ENCODE measurements at places on chromosomes 2 and 18.

GRCh38 chr18:3648641-3649040, 198.7 kb downstream of the TGIF1 start:
- no peak for DNase-seq

- DNase-seq: no peak
These were observed 83.1 kb upstream of the RBM44 start for GRCh38 chr2:237715459-237715947.

GRCh38 chr2:234372506-234372905, 124.4 kb downstream of the ARL4C start:
- no peak for DNase-seq

- peak; percentile 80 for DNase-seq
These were observed 28.8 kb upstream of the SLC40A1 start for GRCh38 chr2:189609423-189609816.

- peak; percentile 18 for DNase-seq
These were observed 110.2 kb downstream of the APOB start for GRCh38 chr2:20933714-20934113.

- no peak for DNase-seq
These were observed 29.1 kb upstream of the THSD7B start for GRCh38 chr2:136736236-136736635.

DNA sequence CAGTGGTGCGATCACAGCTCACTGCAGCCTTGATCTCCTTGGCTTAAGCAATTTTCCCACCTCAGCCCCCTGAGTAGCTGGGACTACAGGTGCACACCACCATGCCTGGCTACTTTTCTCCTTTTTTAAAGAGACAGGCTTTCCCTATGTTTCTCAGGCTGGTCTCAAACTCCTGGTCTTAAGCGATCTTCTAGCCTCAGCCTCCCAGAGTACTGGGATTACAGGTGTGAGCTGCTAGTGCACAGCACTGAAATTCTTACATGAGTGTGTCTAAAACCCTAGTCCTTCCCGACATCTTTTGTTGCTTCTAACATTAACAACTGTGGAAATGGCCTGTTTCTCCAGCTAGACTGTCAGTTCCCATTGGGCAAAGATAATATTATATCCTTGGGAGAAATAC, 2.9 kb downstream of the UGP2 start:
- DNase-seq: no peak

- DNase-seq: no peak
These were observed 26.8 kb downstream of the LAMA1 start for GRCh38 chr18:7090771-7091170.

GRCh38 chr2:200399046-200399445, 92.6 kb downstream of the SPATS2L start:
- DNase-seq: peak; percentile 74

DNA sequence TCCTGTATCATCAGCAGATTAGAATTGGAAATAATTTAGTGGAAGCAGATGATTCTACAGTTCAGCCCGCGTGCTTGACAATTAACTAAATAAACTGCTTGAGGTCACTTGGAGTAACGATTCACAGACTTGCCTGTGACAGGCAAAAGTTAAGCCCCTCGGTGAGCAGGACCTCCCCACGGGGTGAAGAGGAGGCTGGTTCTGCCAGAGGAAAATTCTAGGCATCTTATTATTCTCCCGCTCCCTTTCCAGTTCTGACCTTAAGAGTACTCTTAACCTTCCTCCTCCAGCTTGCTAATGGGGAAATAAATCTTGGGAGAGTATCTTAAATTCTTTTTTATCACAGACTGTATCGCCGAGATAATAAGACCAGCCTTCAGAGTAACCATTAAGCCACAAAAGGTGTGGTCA, 169.7 kb upstream of the SMAD2 start:
- no peak for DNase-seq

DNA sequence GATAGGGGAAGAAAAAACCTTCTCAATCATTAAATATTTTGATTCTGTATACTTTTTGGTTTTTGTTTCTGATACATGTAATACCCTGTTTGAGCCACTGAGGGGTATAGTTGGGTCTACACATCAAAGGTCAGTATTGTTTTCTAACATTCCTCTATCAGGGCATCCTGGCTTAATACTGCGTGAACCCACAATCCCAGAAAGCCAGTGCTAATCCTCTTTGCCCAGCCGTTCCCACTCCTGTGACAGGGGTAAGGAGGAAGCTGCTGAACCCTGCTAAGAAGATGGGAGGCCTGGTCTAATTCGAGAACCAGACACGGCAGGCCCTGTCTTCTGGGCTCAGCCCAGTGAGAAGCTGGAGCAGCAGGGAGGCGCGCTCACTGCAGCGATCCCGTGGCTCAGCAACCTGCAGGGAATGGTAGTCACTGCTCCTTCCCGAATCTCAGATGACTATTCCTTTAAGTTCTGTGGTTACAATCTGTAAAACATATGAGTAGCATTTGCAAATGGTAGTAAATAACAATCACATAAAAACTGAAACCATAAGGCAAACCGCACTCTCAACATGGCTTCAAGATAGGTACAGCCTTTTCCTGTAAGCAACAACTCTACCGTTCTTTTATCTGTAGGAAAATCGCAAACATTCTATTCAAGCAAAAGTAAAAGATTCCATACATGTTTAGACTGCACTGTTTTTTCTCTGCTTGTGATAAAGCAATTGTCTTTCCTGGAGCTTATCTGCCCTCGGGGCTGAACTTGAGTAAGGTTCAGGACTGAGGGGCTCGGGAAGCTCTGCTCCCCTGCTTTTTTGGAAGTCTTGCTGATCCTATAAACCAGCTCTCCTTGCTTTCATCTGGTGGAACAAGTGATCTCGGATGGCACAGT, 87.0 kb downstream of the EPB41L3 start:
- peak; percentile 68 for DNase-seq

DNA sequence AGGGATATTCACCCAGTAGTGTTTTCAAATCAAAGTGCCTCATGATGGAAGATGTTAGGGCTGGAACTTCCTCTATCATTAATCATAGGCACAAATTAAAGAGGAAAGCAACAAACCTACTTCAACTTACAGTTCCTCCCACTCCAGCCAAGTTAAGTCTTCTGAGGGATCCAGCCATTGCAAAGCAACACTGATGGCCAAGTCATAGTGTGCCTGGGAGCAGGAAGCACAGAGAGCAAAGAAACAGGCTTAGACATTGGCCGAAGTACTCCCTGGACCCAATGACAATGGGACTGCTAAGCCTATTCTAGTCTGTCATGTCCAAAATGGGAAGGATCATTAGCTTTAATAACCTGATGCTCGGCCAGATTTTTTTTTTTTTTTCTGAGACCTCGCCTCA, 7.0 kb downstream of the C2orf80 start:
- no peak for DNase-seq

DNA sequence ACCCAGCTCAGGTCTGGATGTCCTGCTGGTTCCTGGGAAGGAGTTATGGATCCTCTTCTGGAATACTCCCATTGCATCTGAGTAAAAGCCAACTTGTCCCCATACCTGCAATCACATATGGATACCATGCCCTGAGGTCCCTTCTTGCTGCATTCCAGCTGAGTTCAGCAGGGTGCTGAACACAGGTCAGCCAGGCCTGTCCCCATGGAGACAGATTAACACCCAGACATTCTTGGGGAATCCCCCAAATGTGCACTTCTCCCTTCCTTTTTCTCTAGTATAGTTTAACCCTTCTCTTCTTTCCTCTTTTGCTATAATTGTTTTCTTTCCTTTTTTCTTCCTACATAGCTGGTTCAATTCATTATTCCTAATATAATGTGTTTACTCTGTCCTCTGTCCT, 799.6 kb upstream of the HS6ST1 start:
- DNase-seq: no peak

- no peak for DNase-seq
These were observed 463.6 kb upstream of the REG3G start for GRCh38 chr2:78561876-78562275.

DNA sequence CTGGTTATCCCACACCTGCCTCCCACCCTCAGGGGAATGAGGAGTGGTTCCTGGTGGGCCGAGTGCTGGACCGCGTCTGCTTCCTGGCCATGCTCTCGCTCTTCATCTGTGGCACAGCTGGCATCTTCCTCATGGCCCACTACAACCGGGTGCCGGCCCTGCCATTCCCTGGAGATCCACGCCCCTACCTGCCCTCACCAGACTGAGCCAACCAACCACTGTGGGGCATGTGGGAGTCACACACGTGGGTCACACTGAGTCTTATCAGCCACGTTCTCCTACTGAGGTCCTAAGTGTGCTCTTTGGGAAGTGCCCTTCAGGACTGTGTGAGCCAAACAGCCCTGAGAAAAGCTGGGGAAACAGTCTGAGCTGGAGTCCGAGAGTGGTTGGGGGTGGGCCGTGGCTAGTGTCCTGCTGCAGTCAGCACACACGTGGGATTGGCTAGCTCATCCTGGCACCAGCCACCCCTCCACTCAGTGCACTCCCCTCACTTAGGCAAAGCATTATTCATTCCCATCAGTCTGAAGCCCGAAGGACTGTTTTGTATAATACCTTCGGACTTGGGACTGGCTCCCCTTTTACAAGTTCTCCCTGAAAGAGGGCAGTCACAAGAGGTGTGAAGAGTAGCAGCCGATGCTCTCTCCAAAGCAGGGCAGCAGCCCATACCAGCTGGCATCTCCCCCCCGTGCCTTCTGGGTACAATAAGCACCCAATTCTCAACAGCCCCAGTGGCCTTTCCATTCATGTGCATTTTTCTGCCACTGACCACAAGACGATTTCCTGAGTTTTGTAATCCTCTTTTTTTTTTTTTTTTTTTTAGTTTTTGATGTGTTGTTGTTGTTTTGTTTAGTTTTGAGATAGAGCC, 4.6 kb downstream of the TIGD1 start:
- DNase-seq: no peak

- DNase-seq: peak; percentile 83
These were observed 558.8 kb upstream of the CDH2 start for GRCh38 chr18:28735731-28736130.

GRCh38 chr2:44392338-44392943, 30.7 kb downstream of the CAMKMT start:
- peak; percentile 68 for DNase-seq

DNA sequence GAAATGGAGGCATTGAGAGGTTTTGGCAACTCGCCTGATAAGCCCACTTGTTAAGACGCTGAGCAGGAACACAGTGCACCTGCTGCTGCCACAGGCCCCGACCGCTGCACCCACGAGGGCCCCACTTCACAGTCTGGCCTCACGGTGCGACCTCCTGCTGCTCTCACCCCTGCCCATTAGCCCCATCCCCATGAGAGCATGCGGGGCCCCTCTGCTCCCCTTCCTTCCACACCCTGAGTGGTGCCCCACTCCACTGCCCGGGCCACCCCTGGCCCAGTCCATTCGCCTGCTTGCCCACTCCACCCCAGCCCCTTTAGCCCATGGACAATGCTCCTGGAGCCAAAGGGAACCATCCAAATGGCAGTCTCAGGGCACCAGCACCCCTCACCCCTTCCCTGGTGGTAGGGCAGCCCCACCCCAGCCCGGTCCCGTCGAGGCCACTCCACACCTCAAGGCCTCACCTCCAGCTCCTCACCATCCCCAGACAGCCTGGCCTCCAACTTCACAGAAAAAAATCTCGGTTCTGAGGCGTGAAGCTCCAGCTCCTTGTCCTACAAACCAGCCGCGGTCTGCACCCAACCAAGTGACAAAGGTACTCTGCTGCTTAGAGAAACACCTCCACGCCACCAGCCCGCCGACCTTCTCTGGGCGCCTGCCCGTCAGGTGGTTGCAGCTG, 6.7 kb upstream of the GPR55 start:
- no peak for DNase-seq

DNA sequence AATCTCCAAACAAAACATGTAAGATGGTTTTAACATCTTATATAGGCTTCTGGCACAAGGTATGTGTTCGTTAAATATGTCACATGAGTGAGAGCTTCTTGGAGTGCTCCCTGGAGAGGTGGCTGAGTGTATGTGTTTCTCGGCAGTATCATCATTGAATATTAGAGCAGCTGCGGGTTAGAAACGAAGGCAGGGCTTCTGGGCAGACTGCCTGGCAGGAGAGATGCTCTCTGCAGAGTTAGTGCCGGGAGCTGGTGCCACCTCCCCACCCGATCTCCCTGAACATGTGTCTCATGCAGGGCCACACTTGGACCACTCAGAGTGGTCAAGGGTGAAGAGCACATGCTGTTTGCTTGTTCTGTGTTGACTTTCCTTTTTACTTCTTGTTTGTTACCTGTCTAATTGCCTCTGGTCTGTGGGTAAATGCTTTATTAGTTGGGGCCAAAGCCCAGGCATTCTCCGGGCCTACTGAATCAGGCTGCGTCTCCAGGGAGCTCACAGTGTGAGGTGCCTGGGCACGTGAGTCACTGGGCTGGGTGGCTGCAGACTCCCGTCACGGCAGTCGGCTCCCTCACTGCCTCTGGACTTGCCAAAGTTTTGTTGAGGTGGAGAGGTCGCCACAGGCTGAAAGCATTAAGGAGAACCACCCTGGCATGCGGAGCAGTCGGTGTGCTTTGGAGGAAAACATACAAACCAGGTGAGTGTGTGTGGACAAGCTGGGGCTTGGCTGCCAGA, 246.6 kb downstream of the FHOD3 start:
- no peak for DNase-seq

GRCh38 chr2:66235428-66235827, 199.5 kb upstream of the MEIS1 start:
- no peak for DNase-seq

DNA sequence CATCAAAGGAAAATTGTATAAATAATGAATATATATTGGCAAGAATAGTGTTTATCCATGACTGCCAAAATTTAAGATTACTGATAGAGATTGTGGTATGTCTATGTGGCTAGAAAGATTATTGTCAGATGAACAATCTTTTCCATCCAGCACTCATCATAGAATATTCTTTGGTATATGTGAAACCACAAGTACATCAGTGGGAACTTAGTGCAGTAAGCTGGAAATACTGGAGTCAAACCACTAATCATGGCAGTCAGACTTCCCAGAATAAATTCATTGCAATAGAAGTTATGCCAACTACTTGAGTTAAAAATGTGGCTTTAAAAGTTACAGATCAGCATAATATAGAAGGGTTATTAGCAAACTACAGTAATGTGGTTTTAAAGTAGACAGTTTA, 310.3 kb downstream of the GULP1 start:
- DNase-seq: peak; percentile 14

DNA sequence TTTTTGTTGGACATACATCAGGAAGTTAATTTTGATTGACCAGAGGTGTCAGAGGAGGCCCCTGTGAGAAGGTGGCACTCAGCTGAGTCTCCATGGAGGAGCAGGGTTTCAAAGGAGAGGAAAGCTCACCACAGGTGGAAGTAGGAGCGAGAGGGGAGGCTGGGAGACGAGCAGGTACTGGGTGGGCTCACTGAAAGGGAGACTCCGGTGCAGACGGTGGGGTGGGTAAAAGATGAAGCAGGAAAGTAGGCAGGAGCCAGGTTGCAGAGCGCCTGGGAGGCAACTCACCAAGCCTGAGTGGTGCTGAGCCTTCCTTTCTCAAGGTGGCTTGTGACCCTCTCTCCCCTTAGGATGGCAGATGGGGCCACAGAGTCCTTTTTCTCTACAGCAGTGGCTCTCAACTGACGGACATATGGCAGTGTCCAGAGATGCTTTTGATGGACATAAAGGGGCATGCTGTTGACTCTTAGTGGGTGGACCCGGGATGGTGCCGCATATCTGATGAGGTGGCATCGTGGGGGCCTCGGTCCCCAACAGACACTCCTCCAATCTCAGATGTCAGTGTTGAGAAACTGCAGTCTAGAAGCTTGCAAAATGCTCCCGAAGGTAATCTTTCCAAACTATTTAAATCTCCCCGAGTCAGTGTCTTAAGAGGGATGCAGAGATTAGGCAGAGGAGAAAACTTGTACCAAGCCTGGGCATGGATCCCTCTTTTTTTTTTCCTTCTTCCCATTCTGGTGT, 64.0 kb downstream of the LPIN1 start:
- no peak for DNase-seq
